ENCODE measurements at places on chromosomes 4 and X.

DNA sequence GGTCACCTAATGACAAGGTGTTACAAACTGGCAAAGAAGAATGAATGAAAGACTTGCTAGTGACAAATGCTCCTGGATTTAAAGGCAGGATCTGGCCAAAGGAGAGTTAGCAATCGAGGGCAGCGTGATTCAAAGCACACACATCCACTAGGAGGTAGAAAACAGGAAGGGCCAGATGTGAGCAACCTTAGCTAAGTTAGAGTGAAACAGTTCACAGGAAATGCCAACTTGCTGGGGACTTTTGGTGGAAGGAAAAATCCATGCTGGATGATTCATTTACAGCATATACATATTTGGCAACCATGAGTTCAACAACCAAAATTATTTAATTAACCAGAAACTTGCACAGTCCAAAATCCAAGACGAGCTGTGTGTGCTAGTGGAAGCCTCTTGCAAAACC, 276.9 kb downstream of the PTTG2 start:
- no peak for DNase-seq

DNA sequence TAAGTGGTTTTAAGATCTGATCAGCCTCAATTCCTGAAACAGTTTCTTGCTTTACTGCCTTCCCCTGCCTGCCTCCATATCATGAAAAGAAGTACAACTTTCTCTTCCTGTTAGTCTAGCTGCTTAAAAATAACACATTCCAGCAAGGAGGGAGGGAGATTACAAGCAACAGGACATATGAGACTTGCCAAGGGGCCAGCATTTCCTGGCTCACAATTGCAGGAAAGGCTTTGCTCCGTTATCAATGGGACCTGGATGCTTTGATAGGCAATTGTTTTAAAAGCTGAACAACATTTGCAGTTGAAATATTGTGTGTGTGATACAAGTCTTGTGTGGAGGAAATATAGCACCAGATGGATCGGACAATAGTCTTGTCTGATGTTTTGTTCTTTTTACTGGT, 425.0 kb downstream of the FAT4 start:
- no peak for DNase-seq

DNA sequence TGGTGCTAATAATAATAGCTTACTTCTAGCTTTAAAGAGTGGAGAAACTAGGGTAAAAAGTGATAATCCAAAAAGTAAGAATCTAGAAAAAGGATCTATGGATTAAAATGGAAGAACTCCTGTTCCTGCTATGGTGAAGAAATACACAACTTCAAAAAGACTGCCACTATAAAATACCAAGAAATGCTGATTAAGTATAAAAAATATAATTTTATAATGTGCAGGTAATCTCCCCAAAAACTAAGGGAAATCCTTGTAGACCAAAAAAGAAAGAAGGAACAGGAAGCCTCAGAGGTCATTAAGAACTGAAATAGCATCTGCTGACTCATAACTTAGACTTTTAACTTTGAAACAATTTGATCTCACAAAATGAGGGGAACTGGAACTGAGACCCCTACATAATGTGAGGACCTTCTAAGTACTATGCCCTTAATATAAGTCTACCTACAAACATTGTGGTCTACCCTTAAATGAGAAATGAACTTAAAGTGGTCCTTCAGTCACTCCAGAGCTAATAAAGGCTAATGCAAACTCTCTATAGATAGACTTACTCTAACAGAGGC, 50.6 kb upstream of the SRPX start:
- no peak for DNase-seq

GRCh38 chr4:175874306-175874705, 62.2 kb upstream of the GPM6A start:
- DNase-seq: no peak

DNA sequence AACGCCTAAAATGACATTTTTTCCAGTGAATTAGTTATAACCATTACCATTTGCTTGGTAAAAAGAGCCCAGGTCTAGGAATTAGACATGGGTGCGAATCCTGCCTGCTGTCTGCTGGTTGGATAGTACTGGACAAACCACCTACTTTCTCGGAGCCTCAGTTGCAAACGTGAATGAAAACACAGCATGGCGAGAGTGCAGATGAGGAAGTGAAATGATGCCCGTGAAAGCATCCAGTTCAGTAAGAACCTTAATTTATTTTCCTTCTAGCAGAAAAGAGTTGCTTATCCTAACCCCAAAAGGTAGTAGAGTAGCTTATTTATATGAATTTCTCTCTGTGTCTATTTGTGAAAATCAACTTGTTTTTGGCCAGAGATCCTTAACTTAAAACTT, 171.4 kb upstream of the GALNT7 start:
- DNase-seq: no peak

DNA sequence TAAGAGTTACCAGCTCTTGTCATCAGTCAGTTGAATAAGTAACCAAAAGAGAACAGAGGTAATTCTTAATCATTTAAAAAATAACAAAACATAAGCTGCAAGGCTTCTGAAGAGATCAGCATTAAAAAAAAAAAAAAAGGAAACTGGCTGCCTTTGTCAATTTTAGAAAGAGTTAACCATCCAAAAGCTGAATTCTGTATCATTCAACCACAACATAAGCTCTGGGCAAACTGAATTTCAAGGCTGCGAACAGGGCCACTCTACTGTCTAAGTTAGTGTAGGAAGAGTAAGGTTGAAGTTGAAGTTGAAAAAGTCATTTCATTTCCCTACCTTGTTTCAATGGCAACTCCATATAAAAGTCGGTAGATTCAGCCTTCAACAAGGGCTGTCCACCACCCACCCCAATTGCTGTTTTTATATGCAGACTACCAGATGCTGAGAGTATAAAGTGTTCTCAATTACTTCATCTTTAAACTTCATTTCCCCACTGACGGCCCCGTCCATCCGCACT, 1.1 kb upstream of the LIN54 start:
- no peak for DNase-seq

- no peak for DNase-seq
Measured at GRCh38 chrX:144791298-144791697, 456.0 kb upstream of the SPANXN1 start.

DNA sequence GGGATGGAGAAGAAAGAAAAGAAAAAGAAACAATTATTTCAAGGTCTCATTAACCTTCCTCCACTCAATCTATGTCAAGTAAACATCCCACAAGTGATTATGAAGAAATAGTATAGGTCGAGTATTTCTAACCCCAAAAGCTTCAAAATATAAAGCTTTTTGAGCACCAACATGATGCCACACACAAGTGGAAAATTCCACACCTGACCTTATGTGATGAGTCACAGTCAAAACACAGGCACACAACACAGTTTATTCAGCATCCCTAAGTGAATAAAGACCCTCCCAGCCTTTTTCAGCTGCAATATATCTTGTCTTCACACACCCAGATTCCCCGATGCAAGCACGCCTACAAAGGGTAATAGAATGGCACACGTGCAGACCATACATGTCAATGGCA, 51.7 kb upstream of the VEGFC start:
- DNase-seq: no peak

DNA sequence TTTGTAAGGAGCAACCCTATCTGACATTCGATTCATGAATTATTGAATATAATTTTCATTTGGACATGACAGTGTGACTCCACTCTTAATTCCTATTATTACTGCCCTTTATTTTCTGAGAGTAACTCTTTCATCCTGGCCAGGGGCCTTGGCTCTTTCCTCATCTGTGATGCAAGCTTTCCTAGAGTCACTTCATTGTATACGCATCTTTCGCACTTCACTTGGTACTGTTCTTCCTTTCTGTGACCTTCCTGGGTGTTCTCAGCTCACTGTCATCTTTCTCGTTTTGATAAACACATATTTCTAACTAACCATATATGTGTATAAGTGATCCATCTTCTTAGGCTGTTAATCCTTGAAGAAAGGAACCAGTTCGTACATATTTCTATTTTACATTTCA, 160.3 kb downstream of the PDGFC start:
- DNase-seq: no peak

GRCh38 chr4:140116442-140117104, 37.4 kb downstream of the MAML3 start:
- no peak for DNase-seq

GRCh38 chrX:13005661-13006473, 31.0 kb downstream of the TMSB4X start:
- DNase-seq: no peak

DNA sequence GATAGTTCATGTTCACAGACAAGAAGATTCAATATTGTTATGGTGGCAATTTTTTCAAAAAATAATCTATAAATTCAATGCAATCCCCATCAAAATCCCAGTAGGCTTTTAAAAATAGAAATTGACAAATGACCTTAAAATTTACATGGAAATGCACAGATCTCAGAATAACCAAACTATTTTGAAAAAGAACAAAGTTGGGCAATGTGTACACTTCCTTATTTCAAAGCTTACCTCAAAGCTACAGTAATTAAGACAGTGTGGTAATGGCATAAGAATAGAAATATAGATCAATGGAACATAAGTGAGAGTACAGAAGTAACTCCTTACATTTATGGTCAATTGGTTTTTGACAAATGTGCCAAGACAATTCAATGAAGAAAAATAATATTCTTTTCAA, 39.0 kb downstream of the FRMD7 start:
- no peak for DNase-seq

GRCh38 chr4:15674926-15675325, 6.7 kb upstream of the FAM200B start:
- no peak for DNase-seq

DNA sequence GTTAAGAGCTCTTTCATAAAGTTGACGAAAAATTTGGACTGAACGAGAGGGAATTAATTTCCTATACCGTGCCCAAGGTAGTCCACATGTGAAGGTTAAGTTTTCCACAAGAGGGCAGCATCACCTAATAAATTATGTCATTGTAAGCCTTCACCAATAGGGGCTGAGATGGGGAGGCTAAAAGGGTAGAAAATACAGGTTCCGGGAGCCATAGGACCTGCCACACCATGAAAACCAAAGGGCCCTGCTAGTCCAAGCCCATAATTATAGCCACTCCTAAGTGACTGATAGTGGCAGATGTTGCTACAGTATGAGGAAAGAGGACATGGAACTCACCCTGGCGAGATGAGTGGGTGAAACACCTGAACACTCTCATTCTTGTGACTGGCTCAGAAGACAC, 122.2 kb downstream of the SHROOM4 start:
- DNase-seq: no peak

DNA sequence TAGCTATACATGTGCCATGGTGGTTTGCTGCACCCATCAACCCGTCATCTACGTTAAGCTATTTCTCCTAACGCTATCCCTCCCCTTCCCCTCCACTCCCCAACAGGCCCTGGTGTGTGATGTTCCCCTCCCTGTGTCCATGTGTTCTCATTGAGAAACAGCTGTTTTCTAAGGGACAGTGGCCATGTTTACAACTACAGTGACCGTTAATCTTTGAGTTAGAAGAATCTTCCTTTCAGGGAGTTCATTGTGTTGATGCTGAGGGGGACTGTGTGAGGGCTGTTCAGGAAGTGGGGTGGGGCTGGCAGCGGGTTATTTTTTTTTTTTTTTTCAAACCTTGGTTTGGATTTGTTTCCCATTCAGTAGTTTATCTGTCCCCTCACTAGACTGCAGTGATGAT, 179.9 kb downstream of the NHS start:
- no peak for DNase-seq

DNA sequence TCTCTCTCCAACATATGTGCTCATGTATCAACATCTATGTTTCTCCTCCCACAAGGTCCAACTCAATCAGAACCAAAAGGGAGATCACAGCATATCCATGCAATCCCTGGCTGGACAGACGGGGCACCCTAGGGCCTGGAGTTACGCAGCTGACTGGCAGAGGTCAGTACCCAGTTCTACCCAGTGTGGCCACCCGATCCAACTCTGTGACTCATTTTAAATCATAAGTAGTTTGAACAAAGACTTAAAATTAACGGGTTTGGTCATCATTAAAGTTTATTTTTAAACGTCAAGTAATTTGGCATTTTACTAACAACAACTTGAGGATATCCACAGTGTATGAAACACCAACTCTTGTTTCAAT, 59.5 kb downstream of the APBB2 start:
- no peak for DNase-seq

DNA sequence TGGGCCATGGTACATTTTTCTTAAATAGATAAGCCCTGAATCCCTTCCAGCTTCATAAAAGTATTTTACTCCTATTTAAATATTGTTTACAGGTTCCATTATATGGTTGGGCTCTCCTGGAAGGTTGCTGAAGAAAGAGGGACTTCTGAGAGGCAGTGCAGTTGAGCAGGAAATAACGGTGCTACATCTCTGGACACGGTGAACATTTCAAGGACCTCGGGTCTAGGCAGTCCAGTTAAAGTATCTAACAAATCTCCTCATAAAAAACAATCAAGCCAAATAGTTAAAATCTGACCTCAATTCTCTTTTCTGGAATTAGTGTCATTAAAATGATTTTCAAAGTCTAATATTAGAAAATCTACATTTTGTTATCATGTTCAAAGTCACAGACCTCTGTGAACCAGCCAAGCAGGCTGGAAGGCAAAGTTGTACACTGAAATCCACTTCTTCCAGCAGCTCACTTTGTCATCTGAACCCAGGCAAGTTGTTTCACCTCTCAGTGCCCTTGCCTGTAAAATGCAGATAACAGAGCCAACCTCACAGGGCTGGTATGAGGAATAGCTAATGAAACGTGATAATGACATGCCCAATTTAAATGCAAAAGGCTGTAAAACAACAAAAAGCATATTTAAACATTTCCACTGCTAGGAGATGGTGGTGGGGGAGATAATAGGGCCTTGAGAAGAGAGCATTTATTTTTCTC, 267.0 kb upstream of the KLF3 start:
- DNase-seq: no peak

DNA sequence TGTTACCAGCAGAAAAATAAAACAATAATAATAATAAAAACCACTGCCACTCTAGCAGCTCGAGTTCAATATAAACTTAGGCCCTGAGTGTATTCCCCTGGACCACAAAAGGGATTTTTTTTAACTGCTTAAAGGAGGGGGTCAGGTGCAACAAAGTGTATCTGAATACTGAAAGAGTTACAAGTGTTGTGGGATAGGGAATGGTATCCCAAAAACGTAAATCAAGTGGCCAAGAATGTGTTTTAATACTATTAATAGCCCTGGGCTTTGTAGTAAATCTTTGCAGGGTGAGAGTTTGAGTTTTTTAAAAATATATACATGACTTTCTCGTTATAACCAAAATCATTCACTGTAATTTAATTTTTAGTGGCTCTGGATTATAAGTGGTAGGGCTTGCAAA, 860.1 kb upstream of the INTU start:
- no peak for DNase-seq

GRCh38 chr4:28548136-28548535, 1687.5 kb downstream of the STIM2 start:
- DNase-seq: no peak

GRCh38 chr4:98493296-98493695, 165.1 kb downstream of the TSPAN5 start:
- no peak for DNase-seq

- no peak for DNase-seq
Measured at GRCh38 chrX:41133551-41133950, 48.3 kb downstream of the USP9X start.

DNA sequence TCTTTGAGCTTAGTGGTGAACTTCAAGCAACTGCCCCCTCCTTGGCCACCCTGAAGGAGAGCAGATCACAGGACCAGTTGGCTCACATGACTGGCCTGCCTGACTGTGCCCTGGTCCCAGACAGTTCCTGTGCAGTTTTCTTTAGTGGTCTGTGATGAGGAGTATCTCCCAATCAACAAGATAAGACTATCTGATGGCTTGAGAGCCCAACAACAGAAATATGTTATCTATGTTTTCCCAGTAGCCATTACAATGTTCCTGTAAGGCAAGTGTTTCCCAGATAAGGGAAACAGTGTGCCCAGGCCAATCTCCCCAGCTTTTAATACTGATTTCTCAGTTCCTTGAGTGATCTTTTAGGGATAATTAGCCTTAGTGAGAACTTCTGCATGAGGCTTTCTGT, 14.2 kb upstream of the TIMM8A start:
- no peak for DNase-seq
